ENCODE measurements at places on chromosomes 3 and 15. TPM values are rescaled to one million over a fixed set of nuclear protein-coding genes. Genes with fewer than 3 reads are reported as not detected.

SPTSSB gene
- total RNA-seq: not detected

DNA sequence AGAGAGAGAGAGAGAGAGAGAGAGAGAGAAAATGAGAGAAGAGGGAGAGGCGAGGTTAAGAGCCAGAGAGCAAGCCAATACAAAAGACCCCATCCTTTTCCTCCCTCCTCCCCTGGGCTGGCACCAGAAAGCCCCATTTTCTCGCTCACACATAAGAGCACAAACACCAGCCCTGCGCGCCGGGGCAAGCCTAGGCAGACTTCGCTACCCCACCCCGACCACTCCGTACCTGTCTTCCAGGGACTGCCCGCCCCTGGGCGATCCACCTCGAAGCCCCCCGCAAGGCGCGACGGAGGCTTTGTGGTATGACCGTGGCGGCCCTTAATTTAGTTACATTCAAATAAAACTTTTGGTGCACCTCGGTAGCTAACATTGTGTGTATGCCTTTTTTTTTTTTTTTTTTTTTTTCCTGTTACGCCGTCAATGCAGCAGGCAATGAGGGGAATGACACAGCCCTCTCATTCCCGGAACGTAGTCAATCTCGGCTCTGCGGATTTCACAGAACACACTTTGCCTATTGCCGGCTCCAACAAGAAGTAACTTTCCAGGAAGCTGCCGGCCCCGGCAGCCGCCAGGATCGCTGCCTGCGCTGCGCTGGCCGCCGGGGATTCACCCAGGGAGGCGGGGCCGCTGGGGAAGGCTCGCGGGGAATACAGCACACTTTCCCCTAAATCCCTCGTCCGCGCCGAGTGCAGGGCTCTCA, 7.7 kb downstream of the BCL6 start:
- peaks cover 3% of the 10 kb centered on the region for H3K36me3 ChIP-seq
- H3K4me1 ChIP-seq: peaks cover 55% of the 10 kb centered on the region
- peak; percentile 61 for DNase-seq
- H3K4me3 ChIP-seq: peak overlapping the region; percentile 97
- no peaks in the 10 kb centered on the region for H3K27me3 ChIP-seq
- H3K27ac ChIP-seq: peak overlapping the region; percentile 86

GRCh38 chr15:38896647-38897046, 332.0 kb upstream of the RASGRP1 start:
- H3K36me3 ChIP-seq: no peaks in the 10 kb centered on the region
- no peak for DNase-seq
- H3K27me3 ChIP-seq: no peaks in the 10 kb centered on the region
- no peaks in the 10 kb centered on the region for H3K4me1 ChIP-seq
- H3K4me3 ChIP-seq: no peak overlapping the region
- H3K27ac ChIP-seq: no peak overlapping the region

DNA sequence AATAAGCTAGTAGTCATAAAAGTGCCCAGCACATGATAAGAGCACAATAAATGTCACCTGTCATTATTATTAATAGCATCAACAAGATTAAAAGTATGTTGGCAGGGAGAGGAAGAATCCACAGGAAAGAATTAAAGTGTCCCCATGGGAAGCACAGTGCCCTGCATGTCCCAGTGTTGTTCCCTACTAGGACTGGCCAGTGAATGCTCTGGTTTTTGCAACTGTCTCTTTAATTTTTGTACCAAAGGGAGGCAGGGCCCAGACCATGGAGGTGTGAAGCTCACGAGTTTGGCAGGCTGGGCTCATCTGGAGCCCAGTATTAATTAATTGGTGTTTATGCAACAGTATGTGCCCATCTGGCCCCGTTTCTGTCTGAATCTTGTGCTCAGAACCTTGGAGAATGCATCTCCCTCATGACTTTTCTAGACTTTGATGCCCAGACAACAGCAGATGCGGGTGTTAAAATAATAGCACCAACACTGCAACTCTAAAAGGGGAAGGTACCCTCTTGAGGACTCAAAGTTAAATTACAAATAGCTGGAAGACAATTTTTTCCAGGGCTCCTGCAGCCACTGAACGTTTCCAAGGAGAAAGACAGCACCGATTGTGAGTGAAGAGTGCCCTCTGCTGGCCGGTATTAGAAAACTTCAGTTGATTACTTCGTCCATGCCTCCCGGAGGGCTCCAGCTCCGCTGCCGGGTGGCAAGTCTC, 71.9 kb upstream of the SPATA12 start:
- H3K4me3 ChIP-seq: no peak overlapping the region
- H3K4me1 ChIP-seq: peaks cover 7% of the 10 kb centered on the region
- H3K27me3 ChIP-seq: peaks cover 9% of the 10 kb centered on the region
- no peaks in the 10 kb centered on the region for H3K36me3 ChIP-seq

- H3K27me3 ChIP-seq: no peaks in the 10 kb centered on the region
- DNase-seq: no peak
- H3K4me3 ChIP-seq: no peak overlapping the region
- H3K27ac ChIP-seq: no peak overlapping the region
- H3K36me3 ChIP-seq: peaks cover 8% of the 10 kb centered on the region
These were observed 117.9 kb downstream of the MAP2K5 start for GRCh38 chr15:67660446-67660845.

DNA sequence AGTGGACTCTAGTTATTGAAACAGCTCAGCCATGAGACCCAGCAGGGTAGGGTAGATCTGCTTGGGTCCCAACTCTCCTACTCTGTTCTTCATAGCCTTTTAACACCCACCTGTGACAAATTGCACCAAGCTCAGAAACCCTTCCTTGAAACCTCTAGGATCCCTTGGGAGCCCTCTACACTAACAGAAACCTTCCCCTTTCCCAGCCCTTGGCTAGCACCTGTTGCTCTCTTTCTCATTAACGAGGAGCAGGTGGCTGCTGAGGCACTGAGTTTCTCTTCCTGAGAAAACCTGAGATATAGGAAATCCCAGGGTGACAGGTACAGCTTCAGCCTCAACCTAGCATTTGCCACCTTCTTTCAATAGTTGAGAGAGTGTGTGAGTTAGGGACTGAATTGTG, 88.3 kb upstream of the CLSTN2 start:
- no peaks in the 10 kb centered on the region for H3K27me3 ChIP-seq
- H3K36me3 ChIP-seq: no peaks in the 10 kb centered on the region
- no peak overlapping the region for H3K27ac ChIP-seq
- H3K4me1 ChIP-seq: no peaks in the 10 kb centered on the region
- no peak overlapping the region for H3K4me3 ChIP-seq

- no peak overlapping the region for H3K4me3 ChIP-seq
- H3K27ac ChIP-seq: no peak overlapping the region
- no peak for DNase-seq
- H3K27me3 ChIP-seq: peaks cover 2% of the 10 kb centered on the region
- H3K4me1 ChIP-seq: no peaks in the 10 kb centered on the region
These were observed 110.1 kb upstream of the TGFBR2 start for GRCh38 chr3:30496066-30496966.

GRCh38 chr3:98892263-98892662, 9.2 kb downstream of the DCBLD2 start:
- H3K4me3 ChIP-seq: no peak overlapping the region
- no peaks in the 10 kb centered on the region for H3K36me3 ChIP-seq
- DNase-seq: no peak
- H3K27me3 ChIP-seq: peaks cover 1% of the 10 kb centered on the region
- H3K4me1 ChIP-seq: no peaks in the 10 kb centered on the region

DNA sequence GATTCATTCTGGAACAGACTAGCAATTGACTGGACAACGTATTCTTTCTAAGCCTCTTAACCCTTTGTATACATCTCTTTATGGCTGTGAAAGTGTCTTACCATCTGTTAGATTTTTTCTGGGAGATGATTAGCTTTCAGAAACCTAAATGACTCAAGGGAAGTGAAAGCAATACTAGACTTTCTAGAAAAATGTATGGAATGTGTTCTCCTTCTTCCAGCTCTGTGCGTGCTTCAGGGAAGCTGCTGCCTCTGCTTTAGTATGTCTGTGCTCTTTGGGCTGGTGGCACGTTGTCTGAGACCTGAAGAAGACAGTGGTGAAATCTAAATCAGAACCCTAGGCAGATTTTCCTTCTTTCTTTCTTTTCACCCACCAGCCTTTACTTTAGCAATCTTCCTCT, 89.5 kb downstream of the ITPR1 start:
- no peaks in the 10 kb centered on the region for H3K36me3 ChIP-seq
- no peak for DNase-seq
- no peak overlapping the region for H3K4me3 ChIP-seq
- peaks cover 17% of the 10 kb centered on the region for H3K4me1 ChIP-seq

- peaks cover 8% of the 10 kb centered on the region for H3K27me3 ChIP-seq
- no peaks in the 10 kb centered on the region for H3K4me1 ChIP-seq
- H3K36me3 ChIP-seq: no peaks in the 10 kb centered on the region
- no peak for DNase-seq
These were observed 211.5 kb downstream of the RORA start for GRCh38 chr15:61017627-61018026.

GRCh38 chr3:126393563-126393962, 1.1 kb upstream of the CFAP100 start:
- H3K27me3 ChIP-seq: peaks cover 4% of the 10 kb centered on the region
- no peak overlapping the region for H3K27ac ChIP-seq
- H3K36me3 ChIP-seq: no peaks in the 10 kb centered on the region
- no peak overlapping the region for H3K4me3 ChIP-seq
- no peak for DNase-seq

CMTM6 gene
- total RNA-seq: 46.1 TPM

KBTBD12 gene
- not detected for total RNA-seq

DNA sequence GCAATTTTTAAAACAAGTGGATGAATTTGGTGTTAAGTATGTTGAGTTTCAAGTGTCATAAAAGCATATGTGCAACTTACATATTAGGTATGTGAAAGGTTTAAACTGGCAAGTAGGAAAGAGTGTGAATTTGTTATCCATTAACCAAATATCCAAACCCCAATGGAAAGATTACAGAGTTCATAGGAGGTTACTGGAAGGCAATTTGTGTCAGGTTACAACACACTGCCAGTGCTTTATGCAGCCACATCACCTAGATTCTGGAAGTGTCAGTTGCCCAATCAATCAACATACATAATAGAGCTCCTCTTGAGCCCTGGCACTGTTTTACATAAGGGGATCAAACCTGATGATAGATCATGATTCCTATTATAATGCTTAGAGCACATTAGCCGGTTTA, 261.0 kb downstream of the ROBO1 start:
- no peak overlapping the region for H3K27ac ChIP-seq
- no peak for DNase-seq
- no peaks in the 10 kb centered on the region for H3K36me3 ChIP-seq
- no peaks in the 10 kb centered on the region for H3K27me3 ChIP-seq
- no peaks in the 10 kb centered on the region for H3K4me1 ChIP-seq
- H3K4me3 ChIP-seq: no peak overlapping the region

ACTC1 gene
- total RNA-seq: not detected

DNA sequence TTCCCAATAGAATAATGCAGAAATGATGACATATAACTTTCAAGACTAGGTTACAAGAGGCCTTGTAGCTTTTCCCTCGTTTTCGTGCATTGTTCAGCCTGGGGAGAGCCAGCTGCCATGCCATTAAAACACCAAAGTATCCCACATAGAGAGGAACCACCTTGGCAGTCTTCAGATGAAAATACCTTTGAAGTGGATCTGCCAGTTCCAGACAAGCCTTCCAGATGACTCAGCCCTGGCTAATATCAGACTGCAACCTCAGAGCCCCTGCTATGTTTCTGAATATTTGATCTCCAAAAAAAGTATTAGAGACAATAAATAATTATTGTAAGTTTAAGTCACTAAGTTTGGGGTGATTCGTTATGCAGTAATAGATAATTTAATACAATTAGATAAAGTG, 294.3 kb upstream of the GBE1 start:
- no peaks in the 10 kb centered on the region for H3K36me3 ChIP-seq
- no peaks in the 10 kb centered on the region for H3K27me3 ChIP-seq
- no peak overlapping the region for H3K4me3 ChIP-seq
- no peak for DNase-seq
- H3K4me1 ChIP-seq: no peaks in the 10 kb centered on the region
- H3K27ac ChIP-seq: no peak overlapping the region

DNA sequence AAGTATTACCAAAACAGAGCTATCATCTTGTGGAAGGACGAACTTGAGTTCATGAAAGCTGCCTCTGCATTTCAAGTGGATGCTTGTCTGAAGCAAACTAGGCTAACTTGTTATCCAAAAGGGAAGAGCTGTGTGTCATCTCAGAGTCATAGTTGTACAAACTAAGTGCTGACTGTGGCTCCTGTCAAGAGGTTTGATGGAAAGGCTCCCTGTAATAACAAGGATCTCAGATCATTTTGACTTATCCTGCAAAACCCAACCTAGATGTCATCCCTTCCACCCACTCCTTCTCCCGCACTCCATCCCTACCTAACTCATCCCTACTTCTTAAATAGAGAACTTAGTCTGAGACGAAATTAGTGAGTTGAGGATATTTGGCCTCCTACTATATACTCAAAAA, 110.8 kb downstream of the NR2E3 start:
- DNase-seq: no peak
- H3K27ac ChIP-seq: no peak overlapping the region
- no peaks in the 10 kb centered on the region for H3K4me1 ChIP-seq
- no peaks in the 10 kb centered on the region for H3K36me3 ChIP-seq

- H3K36me3 ChIP-seq: no peaks in the 10 kb centered on the region
- no peaks in the 10 kb centered on the region for H3K27me3 ChIP-seq
- DNase-seq: no peak
- H3K4me3 ChIP-seq: no peak overlapping the region
These were observed 275.3 kb upstream of the CADM2 start for GRCh38 chr3:84683493-84683892.

GRCh38 chr3:73729969-73730440, 105.3 kb upstream of the PDZRN3 start:
- no peak overlapping the region for H3K27ac ChIP-seq
- DNase-seq: no peak
- no peaks in the 10 kb centered on the region for H3K27me3 ChIP-seq
- no peaks in the 10 kb centered on the region for H3K4me1 ChIP-seq

CCR3 gene
- 6.0 TPM for total RNA-seq

GRCh38 chr3:194101592-194102432, 34.1 kb upstream of the HES1 start:
- H3K27me3 ChIP-seq: no peaks in the 10 kb centered on the region
- H3K27ac ChIP-seq: no peak overlapping the region
- no peak for DNase-seq
- peaks cover 12% of the 10 kb centered on the region for H3K4me1 ChIP-seq
- H3K4me3 ChIP-seq: no peak overlapping the region

DNA sequence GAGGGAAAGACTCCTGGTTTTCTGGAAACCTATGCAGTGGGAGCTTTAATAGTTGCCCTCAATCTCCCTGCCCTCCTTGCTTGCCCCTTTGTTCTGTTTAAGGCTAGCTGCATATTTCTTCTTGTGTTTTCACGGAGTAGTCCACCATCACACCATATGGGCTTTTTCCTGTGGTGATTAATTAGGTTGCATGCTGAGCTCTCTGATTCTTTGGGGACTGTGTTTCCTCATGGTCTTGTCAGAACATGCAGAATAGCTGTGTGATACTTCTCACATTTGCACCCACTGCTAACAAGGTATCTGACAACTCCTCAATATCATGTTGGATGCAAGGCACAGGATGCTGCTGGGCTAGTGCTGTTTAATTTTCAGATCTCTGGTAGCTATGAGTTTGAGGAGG, 139.6 kb downstream of the PTPRG start:
- no peak for DNase-seq
- no peaks in the 10 kb centered on the region for H3K36me3 ChIP-seq
- H3K4me1 ChIP-seq: no peaks in the 10 kb centered on the region
